ENCODE measurements at places on chromosomes 11 and 22.

DNA sequence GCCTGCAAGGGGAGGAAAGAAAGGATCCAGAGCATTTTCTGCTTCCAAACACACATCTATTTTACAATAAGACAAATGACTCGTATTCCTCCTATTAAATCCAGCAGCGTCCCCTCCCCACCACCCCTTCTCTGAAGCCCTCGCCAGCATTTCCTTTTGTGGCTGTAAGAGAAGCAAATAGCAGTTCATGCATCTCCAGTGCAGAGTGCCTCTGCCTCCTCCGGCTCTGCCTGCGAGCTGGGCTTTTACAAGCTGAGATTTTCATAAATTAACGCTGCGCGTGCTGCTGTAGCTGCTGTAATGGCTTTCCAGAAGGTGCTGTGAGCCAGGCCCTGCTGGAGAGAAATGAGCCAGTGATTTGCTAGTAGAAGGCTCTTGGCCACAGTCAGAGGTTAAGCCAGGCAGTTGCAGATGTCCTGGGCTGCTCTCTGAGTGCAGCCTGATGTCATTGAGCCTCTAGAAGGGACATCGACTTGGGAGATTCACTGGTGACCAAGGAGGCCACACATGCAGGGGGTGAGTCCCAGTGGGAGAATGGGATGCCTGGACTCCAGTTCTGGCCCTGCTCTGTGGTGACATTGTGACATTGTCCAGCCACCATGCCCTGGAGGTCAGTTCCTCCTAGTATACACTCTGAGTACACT is 134.5 kb upstream of the NAV2 start:
- no peak for DNase-seq

- no peak for DNase-seq
These were observed 22.2 kb downstream of the ZNF280B start for GRCh38 chr22:22486132-22486899.

GRCh38 chr11:96103102-96103501 is 179.2 kb upstream of the MTMR2 start:
- DNase-seq: no peak

- no peak for DNase-seq
These were observed 198.4 kb downstream of the MAML2 start for GRCh38 chr11:96144553-96144952.

DNA sequence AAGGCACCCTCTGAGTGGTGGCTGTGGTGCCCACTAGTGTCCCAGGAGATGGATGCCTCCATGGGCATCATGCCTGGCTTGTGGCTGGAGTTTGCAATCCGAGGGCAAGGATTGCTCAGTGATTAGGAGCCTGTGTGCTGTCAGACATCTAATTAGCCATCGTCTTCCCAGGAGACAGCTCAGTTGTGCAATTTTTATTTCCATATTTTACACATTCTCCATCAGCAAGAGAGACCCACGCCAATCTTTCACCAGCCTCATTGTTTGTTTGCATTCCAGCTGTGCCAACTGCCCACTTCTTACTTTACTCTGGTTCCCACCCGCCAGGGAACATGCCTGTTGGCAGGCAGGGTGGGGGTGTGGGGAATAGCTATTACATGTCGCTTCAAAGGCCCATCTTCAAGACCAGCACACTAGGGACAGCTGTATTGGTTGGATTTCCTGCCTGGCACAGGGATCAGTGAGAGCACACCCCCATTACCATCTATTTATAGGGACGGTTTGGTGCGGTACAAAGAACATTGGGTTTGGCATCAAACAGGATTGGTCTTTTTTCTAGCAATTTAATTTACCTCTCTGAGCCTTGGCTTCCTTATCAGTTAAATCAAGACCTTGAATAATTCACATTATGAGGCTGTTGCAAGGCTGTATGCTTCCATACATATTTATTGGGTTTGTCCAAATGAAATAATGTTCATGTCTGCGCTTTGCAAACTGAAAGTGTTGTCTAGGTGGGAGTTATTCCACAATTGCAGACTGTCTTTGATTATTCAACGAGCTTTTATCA is 80.7 kb upstream of the NAV2 start:
- DNase-seq: no peak

DNA sequence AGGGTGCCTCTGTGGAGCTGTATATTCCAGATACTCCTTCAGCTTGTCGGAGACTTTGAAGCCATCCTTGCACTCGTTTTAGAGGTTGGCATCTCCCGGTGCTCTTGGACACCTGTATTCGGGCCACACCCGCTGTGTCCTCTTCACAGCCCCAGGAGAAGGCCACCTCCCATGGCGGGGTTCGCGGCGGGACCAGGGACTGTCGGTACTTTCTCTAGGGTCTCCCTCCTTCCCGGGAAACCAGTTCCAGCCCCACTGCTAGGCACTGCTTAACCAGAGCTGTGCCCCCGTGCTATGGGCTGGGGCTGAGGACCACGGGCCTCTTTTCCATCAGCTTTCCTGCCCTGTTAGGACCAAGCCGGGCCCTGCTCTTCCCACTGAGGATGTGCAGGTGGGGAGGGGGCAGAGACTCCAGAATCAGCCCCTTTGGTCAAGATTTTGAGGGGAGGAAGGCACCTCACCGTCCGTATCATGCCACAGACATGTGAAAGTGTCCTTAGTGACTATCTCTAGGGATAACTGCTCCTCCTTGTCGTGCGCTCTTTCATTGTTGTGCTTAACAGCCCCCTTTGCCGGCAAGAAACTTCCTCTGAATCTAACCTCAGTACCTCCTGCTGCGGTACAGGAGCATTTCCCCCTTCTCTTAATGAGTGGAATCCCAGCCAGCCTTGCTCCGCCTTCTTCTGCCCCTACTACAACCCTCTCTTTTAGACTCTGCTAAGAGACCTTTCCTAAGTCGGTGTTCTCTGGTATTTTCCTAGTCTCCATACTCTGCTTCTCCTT is 1.2 kb upstream of the B3GAT1 start:
- no peak for DNase-seq

DNA sequence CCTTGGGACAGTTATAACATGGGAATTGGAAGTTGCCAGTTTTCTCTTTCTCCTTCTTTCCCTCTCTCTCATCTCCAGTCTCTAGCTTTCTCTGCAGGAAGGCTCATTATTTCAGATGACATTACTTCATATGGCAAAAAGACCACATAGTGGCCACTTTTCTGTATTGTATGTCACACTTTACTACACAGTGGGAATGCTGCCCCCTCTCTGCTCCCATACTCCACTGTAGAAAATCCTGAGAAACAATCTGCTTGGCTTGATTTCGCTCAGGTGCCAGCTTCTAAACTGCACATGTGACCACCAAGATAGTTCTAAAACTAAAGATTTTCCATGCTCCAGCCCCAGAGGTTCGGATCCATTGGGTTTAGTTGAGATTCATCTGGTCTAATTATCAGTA is 860.7 kb upstream of the CCDC90B start:
- DNase-seq: no peak

GRCh38 chr11:115637599-115638241 is 133.5 kb upstream of the CADM1 start:
- DNase-seq: no peak

- DNase-seq: no peak
These were observed 12.9 kb downstream of the RIBC2 start for GRCh38 chr22:45426387-45426786.

GRCh38 chr11:80214413-80214812 is 773.6 kb upstream of the TENM4 start:
- no peak for DNase-seq

- DNase-seq: no peak
These were observed 32.4 kb upstream of the ARHGAP32 start for GRCh38 chr11:129224538-129224937.

DNA sequence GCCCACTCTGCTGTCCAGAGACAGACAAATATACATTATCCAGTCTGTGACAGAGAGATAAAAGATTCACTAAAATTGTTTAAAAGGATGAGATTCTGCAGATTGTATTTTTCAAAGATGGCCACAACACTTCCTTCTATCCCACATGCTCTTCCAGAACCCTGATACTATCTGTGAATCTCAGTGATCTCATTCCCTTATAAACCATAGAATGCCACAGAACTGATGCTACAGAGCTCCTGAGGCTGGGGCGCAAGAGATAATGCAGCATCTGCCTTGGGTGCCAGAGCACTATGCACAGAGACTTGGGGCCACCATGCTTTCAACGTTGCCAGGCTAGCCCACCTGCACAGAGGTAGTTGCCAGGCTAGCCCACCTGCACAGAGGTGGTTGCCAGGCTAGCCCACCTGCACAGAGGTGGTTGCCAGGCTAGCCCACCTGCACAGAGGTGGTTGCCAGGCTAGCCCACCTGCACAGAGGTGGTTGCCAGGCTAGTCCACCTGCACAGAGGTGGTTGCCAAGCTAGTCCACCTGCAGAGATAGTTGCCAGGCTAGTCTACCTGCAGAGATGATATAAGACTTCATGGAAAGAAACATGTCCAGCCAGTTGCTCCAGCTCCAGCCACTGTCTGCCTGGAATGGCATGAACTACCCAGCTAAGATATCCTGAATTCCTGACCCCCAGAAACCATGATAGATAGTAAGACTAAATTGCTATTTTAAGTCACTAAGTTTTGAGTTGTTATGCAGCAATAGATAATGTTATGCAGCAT is 17.6 kb upstream of the SEPTIN5 start:
- DNase-seq: no peak

- no peak for DNase-seq
These were observed 3.6 kb downstream of the CLCF1 start for GRCh38 chr11:67369801-67370284.

- no peak for DNase-seq
These were observed 10.6 kb upstream of the TPH1 start for GRCh38 chr11:18056561-18057181.

- no peak for DNase-seq
These were observed 1246.6 kb downstream of the FAM181B start for GRCh38 chr11:81487109-81487508.

DNA sequence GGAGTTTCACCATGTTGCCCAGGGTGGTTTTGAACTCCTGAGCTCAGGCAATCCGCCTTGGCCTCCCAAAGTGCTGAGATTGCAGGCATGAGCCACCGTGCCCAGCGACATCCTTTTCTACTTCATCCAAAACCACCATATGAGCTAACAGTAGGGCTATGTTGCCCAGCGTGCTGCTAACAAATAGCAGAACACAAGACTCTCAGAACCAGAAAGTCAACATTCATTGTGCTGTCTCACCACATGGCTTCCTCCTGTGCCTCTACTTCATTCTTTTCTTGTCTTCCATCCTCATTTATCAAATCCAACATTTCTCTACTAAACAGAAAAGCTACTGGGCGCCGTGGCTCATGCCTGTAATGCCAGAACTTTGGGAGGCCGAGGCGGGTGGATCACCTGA is 12.0 kb upstream of the DENND5A start:
- no peak for DNase-seq

GRCh38 chr11:130208241-130209127 is 48.9 kb downstream of the ST14 start:
- DNase-seq: no peak

DNA sequence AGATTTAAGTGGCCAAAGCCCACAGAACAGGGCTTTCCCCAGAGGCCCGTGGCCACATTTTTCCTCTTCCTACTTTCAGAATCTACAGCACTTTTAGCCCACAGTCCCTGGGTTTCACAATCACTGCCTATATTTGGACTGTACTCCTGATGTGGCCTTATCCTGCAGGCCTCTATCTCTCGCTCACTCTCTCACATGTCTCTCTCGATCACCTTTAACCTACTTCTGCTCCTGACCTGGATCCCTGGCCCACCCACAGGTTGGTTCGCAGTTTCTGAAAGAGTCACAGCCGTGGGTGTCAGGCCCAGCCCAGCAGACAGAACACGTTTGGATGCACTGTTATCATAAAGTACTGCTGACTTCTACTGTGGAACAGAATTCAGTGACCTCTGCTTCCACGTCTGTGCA is 55.5 kb downstream of the LARGE1 start:
- DNase-seq: no peak

- DNase-seq: no peak
These were observed 7.8 kb downstream of the SSH3 start for GRCh38 chr11:67311051-67311555.

GRCh38 chr22:23452231-23453010 is 127.7 kb downstream of the IGLL1 start:
- no peak for DNase-seq

DNA sequence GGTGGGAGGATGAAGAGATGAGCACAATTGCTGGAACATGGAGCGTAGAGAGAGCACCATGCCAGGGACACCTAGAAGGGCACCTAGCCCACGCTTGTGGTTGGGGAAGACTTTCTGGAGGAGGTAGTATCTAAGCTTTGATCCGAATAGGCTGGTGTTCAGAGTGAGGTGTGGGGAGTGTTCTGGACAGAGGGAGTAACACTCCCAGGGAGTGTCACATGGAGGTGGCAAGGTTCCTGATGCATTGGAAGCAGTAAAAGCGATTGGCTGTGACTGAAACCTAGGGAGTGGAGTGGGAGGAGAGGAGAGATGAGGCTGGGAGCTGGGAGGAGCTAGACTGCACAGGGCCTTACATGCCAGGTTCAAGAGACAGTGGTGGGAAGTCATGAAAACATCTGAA is 188.0 kb upstream of the NCAM1 start:
- no peak for DNase-seq

GRCh38 chr22:50048061-50048765 is 9.9 kb downstream of the TTLL8 start:
- no peak for DNase-seq

GRCh38 chr22:43823353-43823908 is 11.3 kb upstream of the EFCAB6 start:
- DNase-seq: no peak

DNA sequence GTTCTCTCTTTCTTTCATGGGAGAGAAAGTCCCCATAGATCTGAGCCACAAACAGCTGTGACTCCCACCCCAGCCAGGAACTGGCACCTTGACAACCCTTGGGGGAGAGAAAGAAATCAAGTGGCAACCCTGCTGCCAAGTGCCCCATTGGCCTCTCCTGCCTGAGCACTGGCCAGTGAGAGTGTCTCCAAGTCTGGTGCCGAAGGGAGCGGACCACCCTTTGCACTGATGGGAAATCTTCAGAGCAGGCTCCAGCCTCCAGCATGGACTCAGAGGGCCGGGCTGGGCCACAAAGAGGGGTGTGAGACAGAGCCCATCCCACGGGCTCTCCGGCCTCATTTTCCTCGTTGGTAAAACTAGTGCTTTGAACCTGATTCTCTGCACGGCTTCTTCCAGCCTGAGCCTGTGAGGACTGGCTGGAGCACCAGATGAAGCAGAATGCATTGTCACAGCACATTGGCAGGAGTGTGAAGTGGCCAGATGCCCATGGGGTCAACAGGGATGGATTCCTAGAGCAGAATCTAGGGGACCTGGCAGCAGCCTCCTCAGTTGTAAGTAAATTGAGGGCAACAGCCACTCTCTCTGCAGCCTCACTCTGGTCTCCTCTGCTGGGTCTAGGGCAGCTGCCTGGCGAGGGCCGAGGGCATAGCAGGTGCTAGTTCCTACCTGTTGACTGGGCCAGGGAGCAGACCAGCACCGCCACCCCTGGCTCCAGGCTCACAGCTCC is 81.4 kb downstream of the TRIM29 start:
- no peak for DNase-seq

GRCh38 chr11:61626580-61627380 is 45.9 kb upstream of the SYT7 start:
- no peak for DNase-seq

- DNase-seq: no peak
These were observed 45.8 kb downstream of the LMO1 start for GRCh38 chr11:8217926-8218325.

Data from T follicular helper cell (primary cell).